ENCODE measurements at places on chromosomes 2 and 18.
A peak's percentile ranks its signal among the peaks of the same experiment; 100 is the strongest.

GRCh38 chr2:214772443-214773015, 37.0 kb downstream of the BARD1 start:
- DNase-seq, result no peak

DNA sequence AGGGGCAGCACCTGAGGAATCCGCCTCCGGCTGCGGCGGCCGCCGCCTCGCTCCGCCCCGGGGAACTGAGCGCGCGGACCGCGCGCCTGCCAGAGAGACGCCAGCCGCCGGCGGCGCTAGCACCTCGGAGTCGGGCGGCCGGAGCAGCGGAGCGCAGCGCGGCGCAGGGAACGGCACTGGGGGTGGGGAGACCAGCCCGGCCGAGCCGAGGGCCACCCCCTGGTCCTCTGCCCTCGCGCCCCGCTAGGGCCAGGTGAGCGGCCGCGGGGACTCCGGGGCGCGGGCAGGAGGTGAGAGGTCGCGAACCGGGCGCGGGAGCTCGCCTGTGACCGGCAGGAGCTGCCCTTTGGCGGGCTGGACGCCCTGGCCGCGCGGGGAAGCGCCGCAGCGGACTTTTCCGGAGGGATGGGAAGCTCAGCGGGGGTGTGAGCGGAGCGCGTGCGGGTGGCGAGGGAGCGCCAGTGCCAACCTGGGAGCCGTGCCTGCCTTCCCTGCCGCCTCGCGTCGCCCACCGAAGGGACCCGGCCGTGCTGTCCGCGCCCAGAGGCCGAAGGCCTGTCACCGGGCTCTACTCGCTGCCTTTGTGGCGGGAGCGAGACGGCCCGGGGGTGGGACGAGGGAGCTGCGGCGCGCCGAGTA, at the start of gene GREB1L:
Gene GREB1L, plus strand, starts transcription at position 92 of the 639 bp plus-strand sequence. CDS start 141,287 bp downstream, outside the sequence.
- DNase-seq, result no peak

- DNase-seq, result no peak
Observed at GRCh38 chr2:128513961-128514283, 195.3 kb upstream of the HS6ST1 start.

GRCh38 chr2:105358593-105358992, 21.3 kb downstream of the C2orf49 start:
- no peak for DNase-seq

- no peak for DNase-seq
Observed at GRCh38 chr2:236554629-236555282, 14.9 kb upstream of the ACKR3 start.

DNA sequence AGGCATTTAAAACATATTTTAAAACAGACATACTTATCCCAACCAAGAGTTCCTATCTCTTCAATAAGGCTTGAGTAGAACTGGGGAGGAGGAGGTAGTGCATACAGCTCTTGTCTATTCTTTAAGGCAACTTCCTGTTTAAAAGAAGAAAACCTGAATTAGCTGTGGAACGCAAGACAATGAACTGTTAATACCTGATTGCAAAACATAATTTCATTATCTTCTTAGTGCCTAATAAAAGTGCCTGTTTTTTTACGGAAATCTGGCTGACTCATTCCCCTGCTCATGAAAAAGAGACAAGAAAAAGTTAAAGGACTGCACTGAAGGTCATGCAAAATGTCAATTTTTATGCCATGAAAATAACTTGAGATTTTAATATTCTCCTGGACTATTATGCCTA, 19.2 kb downstream of the FANCL start:
- DNase-seq, result no peak

DNA sequence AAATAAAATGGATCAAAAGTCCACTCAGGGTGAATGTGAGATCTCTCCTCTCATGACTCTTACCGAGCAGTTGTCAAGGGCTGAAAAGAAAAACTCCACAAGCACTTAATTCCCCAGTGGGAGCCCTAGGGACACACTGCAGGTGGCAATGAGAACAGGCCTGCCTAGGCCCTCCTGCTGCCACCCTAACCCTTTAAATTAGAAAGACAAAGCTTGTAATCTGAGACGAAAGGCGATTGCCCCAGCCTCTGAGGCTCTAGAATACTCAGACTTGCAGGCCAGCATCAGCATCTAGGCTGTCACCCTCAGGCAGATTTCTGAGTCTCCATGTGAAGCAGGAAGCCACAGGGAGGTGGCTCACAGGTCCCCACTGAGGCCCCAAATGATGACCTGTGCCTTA, 457.0 kb upstream of the MYT1L start:
- no peak for DNase-seq

GRCh38 chr2:85496436-85496835, 42.5 kb upstream of the MAT2A start:
- DNase-seq, result no peak

DNA sequence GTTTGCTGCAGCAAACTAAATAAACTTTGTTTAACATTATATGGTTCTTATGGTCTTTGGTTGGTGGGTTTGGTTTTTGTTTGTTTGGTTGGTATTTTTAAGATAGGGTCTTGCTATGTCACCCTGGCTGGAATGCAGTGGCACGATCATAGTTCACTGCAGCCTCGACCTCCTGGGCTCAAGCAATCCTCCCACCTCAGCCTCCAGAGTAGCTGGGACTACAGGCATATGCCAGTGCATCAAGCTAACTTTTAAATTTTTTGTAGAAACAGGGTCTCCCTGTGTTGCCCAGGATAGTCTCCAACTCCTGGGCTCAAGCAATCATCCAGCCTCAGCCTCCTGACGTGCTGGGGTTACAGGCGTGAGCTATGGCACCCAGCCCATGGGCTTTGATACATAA, 7.1 kb upstream of the RPRD1A start:
- DNase-seq, result no peak

DNA sequence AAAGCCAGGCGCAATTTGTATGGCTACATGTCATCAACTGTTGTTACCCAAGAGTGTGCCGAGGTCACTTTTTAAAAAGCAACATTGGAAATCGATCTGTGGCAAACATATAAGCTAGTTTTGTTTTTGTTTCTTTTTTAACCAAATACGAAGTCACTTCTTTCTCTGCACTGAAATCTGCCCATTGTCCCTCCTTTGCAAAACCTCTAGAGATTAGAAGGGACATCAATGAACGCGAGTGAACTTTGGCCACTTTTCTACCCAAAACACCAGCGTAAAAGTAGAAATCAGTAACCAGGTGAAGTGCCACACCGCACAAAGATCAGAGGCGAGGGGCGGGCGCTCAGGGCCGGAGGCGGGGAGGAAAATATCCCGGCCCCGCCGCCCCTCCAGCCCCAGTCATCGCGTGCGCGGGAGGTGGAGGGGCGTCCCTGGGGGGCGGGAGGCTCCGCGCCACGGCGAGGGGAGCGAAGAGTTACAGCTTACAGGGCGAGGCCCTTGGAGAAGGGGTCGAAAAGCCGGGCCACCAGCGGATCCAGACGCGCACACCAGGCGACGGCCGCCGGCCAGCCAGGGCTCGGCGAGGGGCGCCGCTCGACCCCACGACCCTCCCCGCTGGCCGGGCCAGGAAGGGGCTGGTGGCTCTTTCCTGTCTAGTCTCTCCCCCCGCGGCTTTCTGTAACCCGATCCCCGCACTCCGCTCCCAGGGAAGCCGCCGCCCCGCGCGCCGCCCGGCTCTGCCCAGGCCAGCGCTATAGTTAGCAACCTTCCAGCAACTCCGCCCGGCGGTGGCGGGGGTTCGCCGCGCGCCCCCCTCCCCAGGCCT, 993 bp downstream of the RBMS1 start:
- peak; percentile 43 for DNase-seq
